GM04503 (cell line): ENCODE measurements at places on chromosomes 12 and 14.

- DNase-seq: no peak
These were observed 95.8 kb downstream of the EPS8 start for GRCh38 chr12:15693228-15693911.

- no peak for DNase-seq
These were observed 25.8 kb upstream of the DICER1 start for GRCh38 chr14:95183082-95183481.

DNA sequence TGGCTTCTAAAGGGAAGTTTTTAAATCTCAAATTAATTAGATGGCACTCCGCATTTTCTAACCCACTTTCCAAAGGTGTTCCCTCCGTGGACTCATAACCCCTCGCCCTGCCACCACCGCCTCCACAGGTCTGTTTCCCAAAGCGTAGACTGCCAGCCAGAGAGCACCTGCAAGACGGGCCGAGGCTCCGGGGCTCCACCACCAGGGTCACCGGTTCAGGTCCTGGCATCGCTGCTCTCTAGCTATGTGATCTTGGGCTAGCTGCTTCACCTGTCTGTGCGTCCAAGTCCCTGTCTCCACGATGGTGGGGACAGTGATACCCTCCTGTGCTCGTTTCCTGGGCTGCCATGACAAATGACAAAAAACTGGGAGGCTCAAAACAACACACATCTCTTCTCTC lies 11.5 kb downstream of the RIMBP2 start:
- no peak for DNase-seq

- no peak for DNase-seq
These were observed 181.0 kb downstream of the MON2 start for GRCh38 chr12:62647586-62647985.

DNA sequence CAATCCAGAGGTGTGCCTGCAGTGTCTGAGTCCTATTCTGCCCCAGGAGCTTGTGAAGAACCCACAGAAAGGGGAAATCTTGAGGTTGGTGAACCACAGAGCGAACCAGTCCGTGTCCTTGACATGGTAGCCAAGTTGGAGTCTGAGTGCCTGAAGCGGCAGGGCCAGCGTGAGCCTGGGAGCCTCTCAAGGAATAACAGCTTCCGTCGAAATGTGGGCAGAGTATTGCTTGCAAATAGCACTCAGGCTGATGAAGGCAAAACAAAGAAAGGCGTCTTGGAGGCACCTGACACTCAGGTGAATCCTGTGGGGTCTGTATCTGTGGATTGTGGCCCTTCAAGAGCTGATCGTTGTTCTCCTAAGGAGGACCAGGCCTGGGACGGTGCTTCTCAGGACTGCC lies 60.5 kb downstream of the ATG14 start:
- DNase-seq: no peak

DNA sequence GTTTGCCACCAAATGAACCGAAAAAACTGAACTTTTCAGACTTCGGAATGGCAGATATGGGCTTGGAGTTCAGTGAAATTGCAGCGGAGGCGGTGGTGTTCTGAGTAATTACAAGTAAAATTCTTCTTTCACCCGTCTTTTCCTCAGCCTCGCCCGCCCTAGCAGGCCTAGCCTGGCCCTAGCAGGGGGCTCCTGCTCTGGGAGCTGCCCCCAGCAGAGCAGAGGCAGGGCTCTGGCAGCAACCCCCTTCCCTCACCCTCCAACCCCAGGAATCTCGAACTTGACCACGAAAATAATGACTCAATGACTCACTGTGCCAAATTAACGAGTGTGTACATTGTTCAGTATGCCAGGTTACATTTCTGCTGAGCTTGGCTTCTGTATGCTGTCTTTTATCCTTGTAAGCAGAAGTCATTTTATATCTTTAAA lies 1.1 kb downstream of the PAPLN start:
- DNase-seq: no peak

DNA sequence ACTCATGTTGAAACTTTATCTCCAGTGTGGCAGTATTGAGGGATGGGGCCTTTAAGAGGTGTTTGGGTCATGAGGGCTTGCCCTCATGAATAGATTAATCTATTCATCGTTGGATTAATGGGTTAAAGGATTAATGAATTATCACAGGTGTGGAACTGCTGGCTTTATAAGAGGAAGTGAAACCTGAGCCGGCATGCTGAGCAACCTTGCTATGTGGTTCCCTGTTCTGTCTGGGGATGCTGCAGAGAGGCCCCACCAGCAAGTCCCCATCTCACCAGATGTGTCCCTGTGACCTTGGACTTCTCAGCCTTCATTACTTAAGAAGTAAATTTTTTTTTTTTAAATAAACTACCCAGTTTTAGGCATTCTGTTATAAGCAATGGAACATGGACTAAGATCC lies 109.6 kb downstream of the DYRK2 start:
- DNase-seq: no peak

- no peak for DNase-seq
These were observed 88.8 kb downstream of the NEDD1 start for GRCh38 chr12:96995861-96996260.

GRCh38 chr14:68512088-68512487 lies 280.8 kb downstream of the ZFP36L1 start:
- DNase-seq: no peak

GRCh38 chr12:26128168-26128567 lies 3.3 kb upstream of the BHLHE41 start:
- no peak for DNase-seq

GRCh38 chr12:26124446-26125399 lies at the start of gene BHLHE41:
BHLHE41 (minus strand) TSS chr12:26125037; CDS start chr12:26124779, 258 bp downstream.
- DNase-seq: no peak

DNA sequence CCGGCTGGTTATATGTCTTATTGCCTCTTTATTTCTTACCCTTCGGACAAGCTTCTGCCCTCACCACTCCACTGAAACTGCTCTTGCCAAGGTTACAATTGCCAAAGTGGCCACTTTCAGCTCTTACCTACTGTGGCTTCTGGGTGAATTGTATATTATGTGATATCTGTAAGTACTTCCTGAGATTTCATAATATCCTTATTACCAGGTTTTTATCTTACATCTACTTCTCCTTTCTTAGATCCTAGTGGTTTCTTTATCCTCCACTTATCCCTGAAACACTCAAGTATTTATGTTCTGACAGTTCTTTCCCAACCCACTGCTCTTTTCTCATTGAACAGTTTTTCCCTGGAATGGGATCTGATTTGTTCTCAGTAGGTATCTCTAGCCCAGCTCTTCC lies 10.5 kb downstream of the CELA1 start:
- no peak for DNase-seq

DNA sequence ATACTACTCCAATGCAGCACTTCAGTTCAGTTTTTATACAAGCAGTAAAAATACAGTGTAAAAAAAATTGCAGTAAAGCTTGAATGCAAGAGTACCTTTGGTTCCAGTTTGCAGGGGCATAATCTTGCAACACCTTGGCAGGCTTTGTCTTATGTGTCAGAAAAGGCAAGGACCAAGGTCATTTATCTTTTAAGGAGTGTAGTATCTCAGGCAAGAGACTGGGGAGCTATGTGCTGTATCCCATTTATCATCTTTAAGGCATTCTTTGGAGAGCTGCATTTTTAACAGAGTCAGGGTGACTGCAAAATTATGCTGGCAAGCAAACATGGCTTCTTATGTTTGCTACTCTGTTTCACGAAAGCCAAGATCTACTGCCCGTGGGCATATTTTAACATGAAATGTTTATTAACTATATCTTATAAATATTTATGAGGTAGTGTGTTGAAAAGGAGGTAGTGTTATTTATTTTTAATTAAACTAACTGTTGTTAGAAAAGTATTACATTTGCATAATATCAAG lies 14.8 kb upstream of the DLGAP5 start:
- DNase-seq: no peak

DNA sequence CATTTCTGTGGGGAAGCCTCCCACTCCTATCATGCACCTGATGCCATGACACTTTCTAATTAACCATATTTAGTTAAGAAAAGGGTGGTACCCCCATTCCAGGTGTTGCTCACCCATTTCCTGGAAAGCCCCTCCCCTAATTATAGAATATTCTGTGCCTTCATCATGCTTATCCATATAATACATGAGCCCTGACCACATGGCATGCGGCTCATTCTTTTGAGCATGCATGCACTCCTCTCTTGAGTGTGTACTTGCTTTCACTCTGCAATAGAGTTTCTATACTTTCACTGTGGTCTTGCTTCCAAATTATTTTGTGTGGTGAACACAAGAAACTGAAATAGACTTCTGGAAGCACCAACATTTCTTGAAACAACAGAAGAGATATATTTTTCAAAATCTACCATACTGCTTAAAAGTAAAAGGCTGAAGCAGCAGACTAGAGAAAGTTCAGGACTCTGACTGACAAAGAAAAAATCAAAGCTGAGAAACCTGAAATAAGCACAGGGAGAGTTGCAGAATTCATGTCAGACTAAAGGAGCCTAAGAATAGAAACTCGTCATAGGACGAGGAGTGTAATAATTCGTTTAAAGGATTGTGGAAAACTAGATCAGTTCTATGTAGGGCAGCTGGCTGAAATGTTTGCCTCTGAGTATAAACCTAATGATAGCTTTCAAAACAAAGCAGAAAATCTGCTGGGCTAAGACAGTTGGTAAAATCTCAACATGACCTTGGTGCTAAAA lies 144.8 kb downstream of the KITLG start:
- no peak for DNase-seq

DNA sequence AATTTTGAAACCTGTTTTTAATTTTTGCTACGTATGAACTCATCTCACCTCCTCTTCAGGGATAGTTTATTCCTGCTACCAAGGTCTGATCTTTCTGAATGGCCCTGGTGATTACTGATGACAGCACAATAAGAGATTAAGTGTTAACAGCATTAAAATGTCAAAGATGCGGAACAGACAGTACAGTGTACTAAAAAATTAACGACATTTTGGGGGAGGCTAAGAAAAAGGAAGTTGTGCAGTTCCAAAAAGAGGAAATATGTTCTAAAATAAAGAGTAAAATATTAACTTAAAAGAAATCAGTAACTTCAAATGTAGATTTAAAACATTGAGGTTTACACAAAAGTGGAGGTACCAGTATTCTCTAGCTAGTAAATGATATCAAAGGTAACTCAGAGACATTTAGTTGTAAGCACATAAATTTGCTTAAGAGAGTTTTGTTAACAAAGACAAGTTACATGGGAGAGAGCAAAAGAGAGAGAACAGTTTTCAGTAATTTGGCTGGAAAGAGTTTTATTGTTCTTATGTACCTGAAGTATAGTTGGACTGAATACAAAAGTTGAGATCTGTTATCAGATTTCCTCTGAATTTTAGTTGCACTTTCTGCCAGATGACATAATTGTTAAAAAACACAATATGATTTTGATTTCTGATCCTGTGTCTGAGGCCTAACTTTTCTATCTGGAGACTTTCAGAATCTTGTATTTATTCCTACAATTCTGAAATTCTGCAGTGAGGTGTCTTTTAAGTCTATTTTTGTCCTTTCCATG lies 4.2 kb upstream of the CLECL1 start:
- DNase-seq: no peak

DNA sequence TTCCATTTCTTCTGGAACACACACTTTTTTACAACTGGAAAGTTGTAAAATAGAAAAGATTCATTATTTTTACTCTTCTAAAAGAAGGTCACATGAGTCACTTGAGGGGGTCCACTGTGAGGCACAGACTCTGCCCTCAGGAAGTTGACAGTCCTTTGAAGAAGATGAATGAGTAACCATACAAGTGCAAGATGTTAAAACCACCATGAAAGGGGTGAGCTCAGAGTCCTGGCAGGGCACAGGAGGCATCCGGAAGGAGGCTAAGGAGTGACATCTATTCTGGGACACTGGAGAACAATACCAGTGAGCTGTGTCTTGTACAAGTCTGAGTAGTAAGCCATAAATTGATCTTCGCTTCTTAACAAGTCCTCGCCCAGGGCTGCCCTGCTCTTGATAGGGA lies 126.0 kb upstream of the FRMD6 start:
- DNase-seq: no peak

DNA sequence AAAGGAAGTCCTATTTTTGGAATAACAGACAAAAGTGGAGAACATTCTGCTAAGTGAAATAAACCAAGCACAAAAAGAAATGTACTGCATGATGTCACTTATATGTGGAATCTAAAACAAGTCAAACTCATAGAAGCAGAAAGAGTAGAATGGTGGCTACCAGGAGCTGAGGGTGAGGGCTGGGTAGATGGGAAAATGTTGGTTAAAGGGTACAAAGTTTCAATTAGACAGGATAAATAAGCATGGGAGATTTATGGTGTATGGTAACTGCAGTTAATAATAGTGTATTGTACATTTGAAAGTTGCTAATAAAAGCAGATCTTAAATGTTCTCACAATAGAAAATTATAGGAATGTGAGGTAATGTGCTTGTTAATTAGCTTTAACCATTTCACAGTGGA lies 12.8 kb downstream of the LUM start:
- DNase-seq: no peak

DNA sequence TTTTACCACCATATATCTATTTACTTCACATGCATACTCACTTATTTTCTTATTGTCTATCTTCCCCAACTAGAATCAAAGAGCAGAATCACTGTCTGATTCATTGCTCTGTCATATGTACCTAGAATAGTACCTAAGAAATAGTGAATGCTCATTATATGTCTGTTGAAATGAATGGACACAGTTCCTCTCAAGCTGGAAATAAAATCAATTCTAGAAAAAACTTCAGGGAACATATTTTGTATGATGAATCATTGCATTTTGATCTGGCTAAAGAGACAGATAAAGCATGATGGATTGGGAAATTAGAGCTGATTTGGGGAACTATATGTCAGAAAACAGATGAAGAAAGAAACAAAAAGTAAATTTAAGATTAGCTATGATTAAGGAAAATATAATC lies 623.3 kb downstream of the C12orf50 start:
- no peak for DNase-seq

- DNase-seq: no peak
These were observed 253.2 kb downstream of the BMP4 start for GRCh38 chr14:53703457-53703856.

GRCh38 chr12:115060477-115061168 lies 376.6 kb upstream of the TBX3 start:
- DNase-seq: peak; percentile 25

GRCh38 chr12:25864306-25865276 lies 93.9 kb upstream of the RASSF8 start:
- DNase-seq: peak; percentile 44

- no peak for DNase-seq
These were observed 14.5 kb upstream of the SLC38A2 start for GRCh38 chr12:46386877-46387629.

DNA sequence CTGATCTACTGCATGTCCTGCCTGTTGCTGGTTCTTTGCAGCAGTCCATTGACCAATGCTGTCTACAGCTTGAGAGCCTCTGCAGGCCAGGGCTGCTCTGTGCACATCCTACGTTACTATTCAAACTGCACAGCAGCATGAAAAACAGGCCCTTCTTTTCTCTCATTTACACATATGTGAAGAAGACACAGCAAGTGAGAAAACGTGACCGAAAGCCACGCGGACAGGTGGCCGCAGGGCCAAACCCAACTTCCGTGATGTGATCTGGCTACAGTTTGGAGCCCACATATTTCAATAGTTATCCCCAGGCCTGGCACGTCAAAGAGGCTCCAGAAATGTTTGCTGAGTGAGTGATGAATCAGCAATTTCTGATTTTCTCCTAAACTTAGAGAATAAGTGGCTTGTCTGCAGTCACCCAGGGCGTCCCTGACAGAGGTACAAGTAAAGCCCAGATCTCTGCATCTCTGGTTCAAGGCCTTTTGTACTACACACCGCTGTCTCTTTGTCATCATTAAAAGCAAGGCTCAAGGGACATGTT lies 17.9 kb upstream of the TCL1B start:
- DNase-seq: no peak

- DNase-seq: peak; percentile 3
These were observed 83.9 kb downstream of the STXBP6 start for GRCh38 chr14:24965934-24966578.
